Brain microvascular endothelial cell (primary cell): ENCODE measurements at places on chromosomes 12 and 14.

DNA sequence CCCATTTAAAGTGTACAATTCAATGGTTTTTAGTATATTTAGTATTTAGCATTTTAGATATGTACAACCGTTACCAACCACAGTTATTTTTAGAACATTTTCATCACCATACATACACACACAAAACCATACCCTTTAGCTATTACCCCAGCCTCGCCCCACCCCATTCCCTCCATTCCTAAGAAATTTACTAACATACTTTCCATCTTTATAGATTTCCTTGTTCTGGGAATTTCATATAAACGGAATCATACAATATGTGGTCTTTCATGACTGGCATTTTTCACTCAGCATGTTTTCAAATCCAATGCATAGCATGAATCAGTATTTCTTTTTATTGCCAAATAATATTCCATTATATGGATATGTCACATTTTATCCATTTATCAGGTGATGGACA, 101.5 kb downstream of the TAOK3 start:
- no peak for DNase-seq

DNA sequence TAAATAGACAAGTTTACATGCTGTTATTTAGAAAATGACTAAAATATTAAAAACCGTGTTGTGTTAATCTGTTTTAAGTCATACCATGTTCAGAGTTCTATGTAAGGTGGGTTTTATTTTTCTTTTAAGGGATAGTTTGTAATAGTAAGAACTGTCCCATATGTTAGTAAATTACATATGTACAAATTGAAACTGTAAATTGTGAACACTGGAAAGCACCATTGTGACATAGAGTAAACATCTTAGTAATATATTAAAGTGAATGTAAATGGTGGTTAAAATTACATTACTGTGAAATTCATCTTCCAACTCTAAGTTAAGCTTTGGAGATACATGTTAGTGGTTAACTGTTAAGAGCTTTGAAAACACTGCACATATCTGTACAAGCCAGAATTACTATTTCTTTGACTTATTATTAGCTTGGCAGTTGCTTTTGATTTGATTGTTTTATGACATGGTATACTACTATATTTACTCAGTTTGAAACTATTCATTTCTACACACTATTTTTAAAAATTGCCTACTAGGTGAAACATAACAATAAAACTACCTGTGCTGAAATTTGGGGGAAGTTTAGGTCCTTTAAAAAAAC, 27.4 kb upstream of the DIP2B start:
- DNase-seq, result no peak

DNA sequence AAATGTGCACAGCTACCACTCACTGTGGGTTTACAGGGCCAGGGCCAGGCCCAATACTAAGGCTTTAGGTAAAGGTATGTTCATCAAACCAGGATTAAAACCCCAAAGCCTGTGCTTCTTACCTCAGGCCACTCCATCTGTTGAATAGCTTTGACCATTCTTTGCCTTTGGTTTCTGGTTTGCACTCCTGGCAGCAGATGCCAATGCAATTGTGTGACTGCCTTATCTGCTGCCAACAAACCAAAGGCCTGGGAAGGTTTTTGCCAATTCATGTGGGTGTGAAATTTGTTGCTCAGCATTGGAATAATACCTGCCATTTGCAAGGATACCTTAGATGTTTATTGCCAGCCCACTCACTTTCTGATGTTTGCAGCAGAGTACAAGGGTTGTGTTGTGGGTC, 221.6 kb downstream of the C12orf75 start:
- DNase-seq, result no peak

- DNase-seq, result no peak
Measured at GRCh38 chr12:56980941-56981530, 23.6 kb upstream of the RDH16 start.

- DNase-seq, result no peak
Measured at GRCh38 chr14:49960453-49960852, 67.6 kb downstream of the ARF6 start.

- no peak for DNase-seq
Measured at GRCh38 chr14:24459331-24459730, 16.8 kb upstream of the SDR39U1 start.

GRCh38 chr14:90785471-90785870, 30.8 kb downstream of the TTC7B start:
- peak; percentile 16 for DNase-seq

DNA sequence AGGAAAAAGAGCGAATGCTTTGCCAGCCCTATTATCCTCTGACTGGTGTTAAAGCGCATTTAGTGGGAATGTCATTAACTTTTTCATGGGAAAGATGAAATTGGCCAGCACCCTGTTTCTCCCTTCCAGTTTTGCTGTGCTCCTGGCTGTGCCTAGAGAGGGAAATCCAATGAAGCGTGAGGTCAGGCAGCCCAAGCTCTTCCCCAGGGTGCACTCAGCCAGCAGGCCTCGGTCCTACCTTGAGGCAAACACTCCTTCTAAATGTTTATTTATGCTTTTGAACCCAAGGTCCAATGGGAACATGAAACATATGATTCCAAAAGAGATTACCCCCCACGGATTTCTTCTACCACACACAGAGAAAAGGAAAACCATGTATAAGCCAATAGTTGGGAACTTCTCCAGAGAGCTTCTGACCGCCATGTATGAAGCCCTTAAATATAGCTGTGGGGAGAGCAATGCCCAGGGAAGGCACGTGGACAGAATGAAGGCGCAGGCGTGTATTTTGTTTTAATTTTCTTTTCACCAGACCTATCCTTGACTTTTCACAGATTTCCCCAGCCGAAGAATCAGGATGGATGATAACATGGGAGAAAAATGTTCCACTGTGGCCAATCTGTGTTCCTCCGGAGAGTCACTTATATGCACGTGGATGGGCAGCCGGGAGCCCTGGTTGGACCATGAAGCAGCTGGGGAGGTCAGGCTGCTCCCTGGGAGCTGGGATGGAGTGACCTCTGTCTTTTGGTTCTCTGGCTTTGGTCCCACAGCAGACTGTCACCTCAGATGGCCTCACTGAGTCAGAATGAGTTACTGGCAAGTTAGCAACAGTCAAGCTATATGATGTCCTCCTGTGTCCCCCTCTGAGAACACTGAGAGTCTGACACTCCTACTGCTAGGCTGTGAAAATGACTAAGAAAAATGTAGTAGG, 37.3 kb downstream of the GPR135 start:
- peak; percentile 76 for DNase-seq

- no peak for DNase-seq
Measured at GRCh38 chr12:78483767-78484315, 380.7 kb upstream of the SYT1 start.

DNA sequence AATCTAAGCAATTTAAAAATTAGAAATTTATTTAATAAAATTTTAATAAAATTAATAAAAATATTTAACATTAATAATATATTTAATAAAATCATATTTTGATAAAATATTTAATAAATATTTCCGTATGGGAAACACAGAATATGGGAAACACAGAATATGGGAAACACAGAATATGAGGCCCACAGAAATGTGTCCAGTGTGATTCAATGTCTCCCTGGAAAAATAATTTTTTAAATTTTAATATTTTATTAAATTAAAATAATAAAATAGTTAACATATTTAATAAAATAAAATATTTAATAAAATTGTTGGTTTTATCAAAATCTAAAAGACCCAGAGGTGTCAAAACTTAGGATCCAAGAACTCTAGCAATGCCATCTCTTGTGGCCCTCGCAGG, 186.4 kb downstream of the TMEM132D start:
- DNase-seq, result no peak

DNA sequence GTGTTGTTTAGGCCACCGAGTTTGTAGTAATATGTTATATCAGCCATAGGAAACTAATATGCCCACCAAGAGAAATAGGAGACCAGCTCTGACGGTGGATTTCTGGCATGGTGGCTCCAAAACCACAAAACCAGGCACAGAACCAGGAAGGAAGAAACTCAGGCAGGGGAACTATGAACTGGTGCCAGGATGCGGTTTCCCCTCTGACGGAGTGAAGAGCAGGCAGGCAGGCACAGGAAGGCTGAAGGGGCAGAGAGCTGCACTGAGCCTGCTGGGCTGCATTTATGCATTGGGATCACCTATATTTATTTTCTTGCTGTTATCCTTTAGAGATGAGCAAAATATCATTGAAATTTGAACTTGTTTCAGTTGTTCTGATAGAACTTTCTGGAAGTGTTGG, 479.4 kb downstream of the VRK1 start:
- no peak for DNase-seq

DNA sequence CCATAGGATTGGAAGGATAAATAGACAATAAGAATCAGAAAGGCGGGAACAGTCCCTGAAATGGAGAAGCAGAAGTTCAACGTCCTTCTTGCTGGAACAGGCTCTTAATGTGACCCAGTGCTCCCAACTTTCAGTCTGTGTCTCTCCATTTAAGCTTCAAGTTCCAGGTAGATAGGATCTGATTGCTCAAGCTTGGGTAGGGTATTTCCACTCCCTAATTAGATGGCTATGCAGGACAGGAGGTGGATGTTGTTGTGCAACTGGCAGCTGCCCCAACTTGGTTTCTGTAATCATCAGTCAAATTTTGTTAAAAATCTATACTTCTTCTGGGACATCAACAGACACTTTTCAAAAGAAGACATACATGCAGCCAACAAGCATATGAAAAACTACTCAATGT, 266.2 kb downstream of the C12orf75 start:
- no peak for DNase-seq

- no peak for DNase-seq
Measured at GRCh38 chr12:30569426-30569825, 126.2 kb downstream of the IPO8 start.

GRCh38 chr12:24562771-24563431, 386.0 kb downstream of the BCAT1 start:
- DNase-seq, result peak; percentile 40

DNA sequence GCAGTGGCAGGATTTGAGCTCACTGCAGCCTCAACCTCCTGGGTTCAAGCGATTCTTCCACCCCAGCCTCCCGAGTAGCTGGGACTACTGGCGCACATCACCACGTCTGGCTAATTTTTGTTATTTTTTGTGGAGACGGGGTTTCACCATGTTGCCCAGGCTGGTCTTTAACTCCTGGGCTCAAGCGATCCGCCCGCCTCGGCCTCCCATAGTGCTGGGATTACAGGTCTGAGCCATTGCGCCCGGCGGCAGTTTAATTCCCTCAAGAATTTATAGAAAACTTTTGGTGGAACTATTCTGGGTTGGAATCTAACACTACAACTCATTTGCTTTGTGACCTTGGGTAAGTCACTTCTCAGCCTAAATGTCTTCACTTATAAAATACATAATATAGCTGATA, 1.8 kb upstream of the SP1 start:
- no peak for DNase-seq

- DNase-seq, result no peak
Measured at GRCh38 chr14:33452995-33453394, 497.9 kb downstream of the EGLN3 start.

DNA sequence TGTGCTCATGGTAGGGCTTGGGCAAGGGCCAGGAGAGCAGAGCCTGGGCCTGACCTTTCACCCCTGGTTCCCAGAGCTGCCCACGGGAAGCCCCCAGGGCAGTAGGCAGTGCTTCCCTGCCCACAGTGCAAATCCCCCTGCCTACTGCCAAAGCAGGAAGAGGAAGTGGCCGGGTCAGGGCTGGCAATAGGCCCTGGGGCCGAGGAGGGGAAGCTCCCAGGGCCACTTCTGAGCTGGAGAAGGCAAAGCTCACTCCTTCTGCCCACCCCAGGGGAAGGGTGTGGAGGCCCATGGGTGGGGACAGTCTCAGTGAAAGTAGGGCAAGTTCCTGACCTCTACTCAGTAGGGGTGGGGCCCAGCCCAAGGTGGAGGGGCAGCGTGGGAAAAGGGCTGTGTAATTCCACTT, 5.4 kb upstream of the NR4A1 start:
- no peak for DNase-seq

DNA sequence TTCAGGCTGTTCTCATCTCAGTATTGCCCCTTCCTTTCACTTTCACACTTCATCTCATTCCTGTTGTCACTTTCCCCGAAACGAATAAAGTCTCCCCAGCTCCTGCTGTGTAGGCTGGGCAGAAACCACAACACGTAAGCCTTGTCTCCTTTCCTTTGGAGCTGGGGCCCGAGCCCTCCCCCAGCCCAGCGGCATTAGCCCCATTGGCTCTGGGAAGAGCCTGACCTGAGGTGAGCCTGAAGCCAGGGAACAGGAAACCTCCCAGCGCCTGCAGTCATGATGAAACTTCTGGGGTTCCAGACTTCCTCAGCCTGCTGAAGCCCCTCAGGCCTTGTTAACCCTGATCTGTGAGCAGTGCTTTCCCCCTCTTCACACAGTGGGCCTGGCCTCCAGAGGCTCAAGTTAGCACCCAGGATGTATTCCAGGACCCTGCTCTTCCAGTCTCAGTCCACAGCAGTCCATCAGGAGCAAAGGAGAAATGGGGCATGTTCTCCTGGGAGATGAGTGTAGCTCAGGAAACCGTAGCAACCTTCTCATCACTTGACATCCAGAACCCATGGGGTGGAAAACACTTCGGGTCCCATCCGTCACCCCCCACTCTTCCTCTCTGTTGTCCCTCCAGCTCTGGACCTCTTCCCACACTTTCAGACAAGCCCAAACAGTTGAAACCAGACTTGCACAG, 21.8 kb downstream of the VASH1 start:
- DNase-seq, result no peak

GRCh38 chr14:42911642-42912041, 1305.0 kb downstream of the LRFN5 start:
- DNase-seq, result no peak

DNA sequence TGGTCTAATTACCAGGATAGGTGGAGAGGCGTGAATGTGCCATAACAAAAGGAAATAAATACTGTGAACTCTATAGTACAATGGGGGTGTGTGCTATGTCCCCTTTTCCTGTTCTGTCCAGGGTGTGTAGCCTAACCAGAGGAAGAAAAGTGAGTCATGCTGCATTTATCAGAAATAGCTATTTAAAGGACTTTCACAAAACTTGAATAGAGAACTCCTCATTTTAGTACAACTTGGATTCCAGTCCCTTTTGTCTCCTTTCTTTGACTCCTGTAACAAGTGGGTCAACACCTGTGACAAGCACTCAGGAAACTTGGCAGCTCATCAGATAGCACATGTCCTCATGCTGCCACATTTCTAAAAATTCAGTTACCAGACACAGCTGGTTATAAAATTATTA, 123.4 kb downstream of the CCDC91 start:
- DNase-seq, result peak; percentile 19

DNA sequence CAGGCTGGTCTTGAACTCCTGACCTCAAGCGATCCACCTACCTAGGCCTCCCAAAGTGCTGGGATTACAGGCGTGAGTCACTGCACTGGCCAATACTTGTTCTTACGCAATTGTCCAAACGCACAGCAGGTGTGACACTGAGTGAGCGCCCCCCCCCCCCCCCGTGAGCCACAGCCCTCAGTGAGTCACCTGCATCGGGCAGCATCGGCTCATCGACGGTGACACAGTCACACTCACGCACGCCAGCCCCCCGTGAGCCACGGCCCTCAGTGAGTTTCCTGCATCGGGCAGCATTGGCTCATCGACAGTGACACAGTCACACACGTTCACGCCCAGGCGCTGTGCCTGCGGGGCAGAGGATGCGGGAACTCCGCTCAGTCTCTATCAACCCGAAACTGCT, 42.5 kb downstream of the GALNT9 start:
- peak; percentile 5 for DNase-seq

- no peak for DNase-seq
Measured at GRCh38 chr12:6962285-6963015, 8.0 kb downstream of the PHB2 start.
